ENCODE measurements at places on chromosomes 4 and X.
A peak's percentile ranks its signal among the peaks of the same experiment; 100 is the strongest.

DNA sequence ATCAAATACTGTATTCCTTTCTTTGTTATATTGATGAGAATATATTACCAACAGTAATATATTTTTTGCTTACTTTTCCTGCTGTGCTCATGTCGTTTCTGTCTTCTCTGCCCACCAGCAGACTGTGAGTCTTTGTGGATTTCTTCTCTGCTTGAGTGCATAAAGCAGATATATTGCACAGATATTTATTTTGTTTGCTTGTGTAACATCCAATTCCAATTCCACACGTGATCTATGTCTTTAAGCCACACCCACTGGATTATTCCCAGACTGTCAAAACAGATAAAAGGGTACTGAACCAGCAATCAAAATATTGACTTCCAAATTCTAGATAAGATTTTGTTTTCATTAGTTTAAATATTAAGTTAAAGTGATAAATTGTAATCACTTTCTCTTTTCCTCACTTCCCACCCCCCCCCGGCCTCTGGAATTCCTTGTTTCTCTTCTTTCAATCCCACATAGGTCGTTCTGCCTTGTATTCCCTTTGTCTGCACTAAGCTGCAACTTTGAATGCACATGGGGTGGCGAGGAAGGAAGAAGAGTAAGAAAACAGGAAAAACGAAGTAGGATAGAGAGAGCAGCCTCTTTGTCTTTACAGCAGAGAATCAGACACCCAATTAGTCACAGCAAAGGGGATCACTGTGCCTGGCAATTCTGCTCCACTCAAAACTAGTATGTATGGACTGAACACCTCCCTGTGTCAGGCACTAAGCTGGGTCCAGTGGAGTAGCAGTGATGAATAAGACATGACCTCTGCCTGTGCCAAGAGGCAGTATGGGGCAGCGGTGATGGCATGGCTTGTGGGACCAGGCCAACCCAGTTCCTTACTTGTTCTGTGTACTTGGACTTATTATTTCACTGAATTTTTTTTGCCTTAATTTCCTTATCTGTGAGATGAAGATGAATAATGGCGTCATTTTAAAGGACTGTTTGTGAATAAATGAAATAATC, at the start of gene ADH1B:
ADH1B (minus strand) TSS at position 161 of the 951 bp plus-strand sequence; CDS start at position 91, 70 bp downstream.
- no peak for ATAC-seq

- ATAC-seq: no peak
Measured at GRCh38 chrX:110175146-110175545, 142.7 kb downstream of the AMMECR1 start.

GRCh38 chr4:146472404-146472803, 49.3 kb downstream of the SLC10A7 start:
- ATAC-seq: no peak

DNA sequence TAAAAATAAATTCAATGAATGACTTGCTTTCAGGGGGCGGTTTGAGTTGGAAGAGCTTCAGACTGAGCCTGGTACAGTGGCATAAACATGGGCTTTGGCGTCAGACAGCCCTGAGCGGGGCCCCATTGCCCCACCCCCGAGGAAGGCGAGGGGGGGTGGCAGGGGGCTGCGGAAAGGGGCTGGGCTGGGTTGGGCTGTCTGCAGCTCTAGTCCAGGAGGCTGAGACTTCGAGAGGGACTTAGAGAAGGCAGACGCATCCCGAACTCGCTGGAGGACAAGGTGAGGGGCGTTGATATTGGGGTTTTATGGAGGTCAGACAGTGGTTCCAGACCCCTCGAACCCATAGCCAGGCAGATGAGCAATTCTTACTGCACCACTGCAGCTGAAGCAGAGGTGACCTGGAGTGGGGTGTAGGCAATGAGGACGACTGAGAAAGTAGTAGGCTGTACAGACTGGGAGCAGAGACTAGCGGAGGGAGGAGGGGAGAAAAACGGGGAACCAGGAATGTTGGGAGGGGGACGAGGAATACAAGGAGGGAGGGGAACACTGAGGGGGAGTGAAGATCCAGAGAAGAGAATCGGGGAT, at the start of gene MAGED2:
MAGED2 (plus strand) TSS at position 222 of the 585 bp plus-strand sequence. CDS start 1,587 bp downstream, outside the sequence.
- no peak for ATAC-seq

DNA sequence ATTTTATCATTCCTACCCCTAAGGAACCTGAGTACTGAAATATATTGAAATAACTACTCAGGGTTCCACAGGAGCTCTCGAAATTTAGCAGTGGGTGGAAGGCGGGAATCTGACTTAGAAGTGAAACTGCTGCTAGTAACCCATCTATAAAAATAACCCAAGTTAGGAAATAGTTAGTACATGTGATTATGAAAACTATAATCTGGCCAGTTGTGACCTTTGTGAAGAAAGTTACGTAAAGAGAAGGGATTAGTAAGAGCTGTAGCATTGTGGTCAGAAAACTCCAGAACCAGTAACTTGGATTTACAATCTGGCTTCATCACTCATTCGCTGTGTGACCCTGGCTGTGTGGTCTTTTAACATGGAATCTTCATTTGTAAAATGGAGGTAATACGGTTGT, 175.5 kb downstream of the RAPGEF2 start:
- ATAC-seq: no peak

DNA sequence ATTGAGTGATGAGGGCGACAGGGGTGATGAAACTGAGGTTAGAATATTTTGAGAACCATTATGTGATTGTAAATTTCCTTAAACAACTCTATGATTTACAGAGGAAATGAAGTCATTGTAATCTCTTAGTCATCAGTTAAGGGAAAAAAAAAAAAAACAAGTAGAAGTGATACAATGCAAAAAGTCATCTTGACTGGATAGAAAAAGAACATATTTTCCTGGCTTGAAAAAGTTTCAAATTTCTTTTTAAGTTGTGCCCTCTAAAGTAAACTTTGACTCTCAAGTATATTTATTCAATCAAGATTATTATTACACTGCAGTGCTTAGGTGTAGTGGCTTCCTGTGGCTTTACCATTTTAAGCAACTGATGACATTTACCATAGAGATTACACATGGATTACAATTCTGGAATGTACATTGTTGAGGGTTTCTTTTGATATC, 40.6 kb downstream of the GABRB1 start:
- ATAC-seq: no peak

- no peak for ATAC-seq
Measured at GRCh38 chrX:41688835-41689234, at the start of gene GPR34. GPR34 (plus strand) TSS chrX:41688973; CDS start chrX:41695634, 6,661 bp downstream.

- ATAC-seq: peak; percentile 17
Measured at GRCh38 chrX:137565921-137566745, at the start of gene ZIC3. ZIC3 (plus strand) TSS chrX:137566127; CDS start chrX:137566692, 565 bp downstream.

- no peak for ATAC-seq
Measured at GRCh38 chr4:127103681-127104115, 529.1 kb upstream of the INTU start.

GRCh38 chrX:45372151-45372550, 171.5 kb upstream of the DIPK2B start:
- no peak for ATAC-seq

GRCh38 chr4:42488114-42488513, 90.8 kb downstream of the SHISA3 start:
- no peak for ATAC-seq

DNA sequence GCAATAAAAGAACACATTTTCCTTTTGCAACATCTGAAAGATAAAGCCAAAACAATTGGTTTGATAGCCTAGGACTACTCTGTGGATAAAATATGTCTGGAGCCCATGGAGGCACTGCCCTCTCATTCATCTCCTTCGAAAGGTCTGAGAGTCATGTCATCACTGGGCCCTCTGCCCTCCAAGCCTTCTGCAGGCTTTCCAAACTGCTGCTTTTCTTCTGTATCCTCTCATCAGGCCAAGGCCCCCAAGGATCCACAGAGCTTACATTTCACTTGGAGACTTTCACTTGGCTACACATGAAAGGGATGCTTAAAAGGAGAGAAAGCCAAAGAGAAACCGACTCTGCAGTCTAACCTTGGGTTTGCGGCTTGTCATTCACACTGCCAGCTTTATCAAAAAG, 109.9 kb downstream of the SH3RF1 start:
- ATAC-seq: no peak

- no peak for ATAC-seq
Measured at GRCh38 chr4:115670930-115671329, 557.5 kb upstream of the NDST4 start.

DNA sequence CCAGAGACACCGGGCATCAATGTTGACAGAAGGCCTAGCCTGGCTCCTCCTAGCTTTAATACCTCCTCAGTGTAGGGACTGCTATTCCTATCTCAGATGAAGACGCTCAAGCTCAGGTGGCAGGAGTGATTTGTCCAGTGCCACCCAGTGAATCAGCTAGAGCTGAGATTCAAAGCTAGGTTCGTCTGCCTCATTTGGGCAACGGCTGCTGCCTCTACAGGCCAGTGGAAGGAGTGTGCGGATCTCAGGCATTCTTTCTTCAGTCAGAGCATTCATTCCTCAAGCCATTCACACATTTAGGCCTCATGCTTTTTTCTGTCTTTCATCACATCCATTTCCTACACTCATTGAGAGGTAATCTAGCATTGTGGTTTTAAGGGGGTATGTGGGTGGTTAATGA, 7.3 kb downstream of the TSR2 start:
- ATAC-seq: peak; percentile 41

DNA sequence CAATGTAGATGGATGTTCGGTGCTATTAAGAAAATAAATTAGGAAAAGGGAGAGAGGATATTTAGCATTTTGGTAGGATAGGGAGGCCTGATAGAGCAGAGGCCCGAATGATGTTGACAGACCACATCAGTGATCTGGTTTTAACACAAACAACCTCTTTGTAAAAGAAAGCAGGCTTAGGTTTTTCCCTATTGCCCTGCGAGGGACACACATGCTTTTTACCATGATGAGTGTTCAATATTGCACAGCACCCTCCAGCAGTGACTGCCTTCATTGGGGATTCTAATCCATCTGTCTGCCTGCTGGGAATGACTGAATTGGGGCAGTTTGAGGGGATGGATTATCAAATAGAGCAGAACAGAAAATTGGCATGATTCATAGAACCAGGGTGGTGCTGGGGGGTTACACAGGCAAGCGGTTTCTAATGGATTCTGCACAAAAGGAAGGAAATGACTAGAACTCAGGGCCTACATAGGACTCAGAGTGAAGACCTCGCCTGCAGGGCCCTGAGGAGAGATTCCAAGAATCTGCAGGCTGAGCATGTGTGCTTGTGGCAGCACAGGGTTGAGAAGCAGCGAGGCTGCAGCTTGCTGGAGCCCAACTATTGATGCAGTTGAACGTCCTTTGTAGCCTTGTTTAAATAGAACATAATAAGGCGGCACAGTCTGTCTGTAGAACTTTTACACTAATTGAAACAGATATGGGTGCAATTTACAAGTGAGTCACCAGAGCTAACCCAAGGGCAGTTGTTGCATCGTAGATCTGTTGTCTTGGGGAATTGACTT, 58.0 kb downstream of the RHOH start:
- peak; percentile 38 for ATAC-seq

DNA sequence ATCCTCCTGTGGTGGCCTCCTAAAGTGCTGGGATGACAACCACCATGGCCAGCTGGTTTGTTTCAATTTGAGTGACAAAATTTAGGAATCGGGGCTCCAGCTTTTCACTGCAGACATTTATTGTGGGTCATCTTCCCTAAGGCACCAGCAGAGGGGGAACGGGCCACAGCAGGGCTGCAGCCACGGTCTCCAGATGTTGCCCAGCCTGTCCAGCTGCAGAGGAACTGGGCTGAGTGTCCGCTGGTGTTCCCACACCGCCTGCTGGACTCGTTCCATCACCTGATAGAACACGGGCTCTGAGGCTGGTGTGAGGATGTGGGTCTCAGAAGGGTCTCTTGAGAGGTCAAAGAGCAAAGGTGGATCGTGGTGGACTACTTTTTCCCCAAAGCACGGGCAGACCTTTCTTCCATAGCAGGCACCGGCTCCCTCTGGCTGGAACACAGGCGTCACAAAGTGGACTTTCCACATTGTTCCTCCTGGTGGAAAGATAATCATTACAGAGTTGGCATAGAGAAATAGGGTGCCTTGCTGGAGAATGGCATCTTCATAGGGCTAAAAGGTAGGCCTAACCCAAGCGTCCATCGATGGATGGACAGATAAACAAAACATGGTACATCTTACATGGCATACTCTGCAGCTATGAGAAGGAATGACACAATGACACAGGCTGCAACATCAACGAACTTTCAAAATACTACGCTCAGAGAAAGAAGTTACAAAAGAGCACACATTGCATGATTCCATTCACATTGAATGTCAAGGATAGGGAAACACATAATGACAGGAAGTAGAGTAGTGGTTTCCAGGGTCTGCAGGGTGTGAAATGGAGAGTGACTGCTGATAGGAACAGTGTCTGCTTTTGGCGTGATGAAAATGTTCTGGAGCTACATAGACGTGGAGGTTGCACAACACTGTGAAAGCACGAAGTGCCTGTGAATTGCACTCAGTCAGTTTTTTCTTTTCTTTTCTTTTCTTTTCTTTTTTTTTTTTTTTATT, 5.9 kb upstream of the ARSD start:
- no peak for ATAC-seq

GRCh38 chr4:27176881-27177280, 316.2 kb downstream of the STIM2 start:
- no peak for ATAC-seq

DNA sequence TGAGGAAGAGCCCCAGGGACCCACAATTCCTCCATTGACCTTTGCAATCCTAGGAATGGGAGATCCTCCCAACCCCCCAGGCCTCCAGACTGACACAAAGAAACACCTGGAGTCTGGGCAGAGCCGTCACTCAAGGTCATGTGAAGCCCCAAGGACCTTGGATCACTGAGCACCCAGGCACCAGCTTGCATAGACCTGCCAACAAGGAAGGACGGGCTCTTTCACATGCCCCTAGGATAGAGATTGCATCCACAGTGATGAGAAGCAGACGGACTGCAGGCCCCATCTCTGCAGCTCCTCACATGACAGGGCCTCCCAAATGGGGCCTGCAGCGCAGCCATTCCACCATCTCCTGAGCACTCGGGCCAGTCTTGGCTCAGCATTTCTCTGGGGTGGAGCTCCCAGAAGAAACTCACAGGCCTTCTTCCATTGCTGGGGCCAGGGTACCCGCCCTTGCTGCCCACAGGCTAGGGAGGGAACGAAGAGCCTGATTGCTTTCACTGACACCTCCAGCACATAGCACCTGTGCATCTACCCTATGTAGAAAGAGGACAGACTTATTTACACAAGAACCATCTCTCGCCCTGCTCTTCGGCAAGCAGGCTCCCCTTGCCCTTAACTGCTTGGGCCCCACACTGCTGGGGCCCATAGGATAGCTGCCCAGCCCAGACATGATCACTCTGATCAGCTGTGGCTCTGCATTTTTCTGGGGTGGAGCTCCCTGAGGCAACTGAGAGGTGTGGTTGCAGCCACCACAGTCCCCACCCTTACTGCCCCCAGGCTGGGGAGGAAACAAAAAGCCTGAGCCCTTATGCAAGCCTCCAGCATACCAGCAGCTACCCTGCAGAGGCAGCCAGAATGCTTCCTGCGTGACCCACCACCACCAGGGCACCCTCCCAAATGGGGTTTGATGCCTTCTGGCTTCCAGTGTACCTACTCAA, 185.7 kb upstream of the ZCCHC13 start:
- ATAC-seq: peak; percentile 71

GRCh38 chrX:65668377-65669310, 1.2 kb downstream of the MSN start:
- peak; percentile 79 for ATAC-seq

- no peak for ATAC-seq
Measured at GRCh38 chrX:105136786-105137185, 83.7 kb downstream of the TEX13A start.

- no peak for ATAC-seq
Measured at GRCh38 chr4:129883996-129884395, 788.0 kb downstream of the C4orf33 start.

Data from esophagus mucosa (tissue), 1 donor.